ENCODE measurements at places on chromosomes 7 and 10. TPM values are rescaled to one million over a fixed set of nuclear protein-coding genes. Genes with fewer than 3 reads are reported as not detected.

Gene OR2A5
- not detected for total RNA-seq

Gene IL15RA
- 9.4 TPM for total RNA-seq

Gene PDZD7
- not detected for total RNA-seq

Gene EGR2
- 0.92 TPM for total RNA-seq

Gene ZNF239
- total RNA-seq: 3.8 TPM

Gene SNCG
- 11.9 TPM for total RNA-seq

Gene VIPR2
- 3.2 TPM for total RNA-seq

Gene HSPA12A
- total RNA-seq: 8.3 TPM

Gene IGF2BP3
- total RNA-seq: 0.28 TPM

Gene ZNF727
- 3.1 TPM for total RNA-seq

Gene SYCE1
- total RNA-seq: not detected

Gene TFEC
- 0.93 TPM for total RNA-seq

Gene TET1
- 1.8 TPM for total RNA-seq

Gene TAX1BP1
- total RNA-seq: 126 TPM

Gene UTF1
- total RNA-seq: not detected

Gene CBX3
- 62.3 TPM for total RNA-seq

Gene POP7
- total RNA-seq: 42.3 TPM

Gene CAMK2B
- 78.4 TPM for total RNA-seq

Gene CFAP46
- 13.8 TPM for total RNA-seq

Gene OR9A2
- not detected for total RNA-seq

Gene PRR15
- total RNA-seq: not detected

Gene CEP41
- total RNA-seq: 3.4 TPM

Gene LRRD1
- total RNA-seq: not detected

Gene CLIP2
- total RNA-seq: 2.2 TPM

Gene RBP4
- 2.2 TPM for total RNA-seq

Gene PIP
- not detected for total RNA-seq

Gene POLR2J2
- total RNA-seq: 5.0 TPM

Gene CLCN1
- total RNA-seq: 2.9 TPM

Gene IFIT1B
- total RNA-seq: not detected

Gene DPCD
- 8.5 TPM for total RNA-seq

All from psoas muscle (tissue), 8 donors.